ENCODE measurements at places on chromosomes 13 and 19. TPM values are rescaled to one million over a fixed set of nuclear protein-coding genes. Genes with fewer than 3 reads are reported as not detected.

The ATP4B gene
- not detected for total RNA-seq

The SKA3 gene
- 15.1 TPM for total RNA-seq

The FXYD7 gene
- total RNA-seq, result 0.48 TPM

The KLF1 gene
- total RNA-seq, result 0.55 TPM

Data from activated T-cell treated with anti-CD3 and anti-CD28 coated beads, Interleukin-2, amount 50 U/mL, for 4 hours (primary cell).